IMR-90 (cell line): ENCODE measurements at places on chromosomes 7 and 10.

DNA sequence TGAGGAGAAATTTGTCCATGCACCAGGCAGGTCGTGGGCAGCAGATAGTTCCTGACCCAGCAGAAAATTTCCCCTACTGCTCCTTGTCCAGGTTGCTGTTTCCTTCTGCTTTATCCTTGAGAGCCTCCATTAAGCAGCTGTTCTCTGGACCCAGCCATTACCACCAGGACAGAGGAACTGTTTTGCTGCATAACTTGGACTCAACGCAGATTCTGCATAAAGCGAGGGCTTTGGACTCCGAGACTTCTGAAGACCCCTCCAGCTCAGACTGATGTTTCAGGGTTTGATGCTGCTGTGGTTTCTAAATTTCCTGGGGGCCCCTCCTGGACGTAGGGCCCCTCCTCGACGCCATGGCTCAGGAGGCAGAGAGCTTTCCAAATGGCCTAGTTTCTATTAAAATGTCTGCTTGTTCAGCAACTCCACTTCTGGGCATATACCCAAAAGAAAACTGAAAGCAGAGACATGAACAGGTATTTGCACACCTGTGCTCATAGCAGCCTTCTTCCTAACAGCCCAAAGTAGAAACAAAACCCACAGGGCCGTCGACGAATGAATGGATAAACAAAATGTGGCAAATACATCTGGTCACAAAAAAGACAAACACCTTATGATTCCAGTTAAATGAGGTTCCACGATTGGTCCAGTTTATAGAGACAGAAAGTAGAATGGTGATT is 28.3 kb upstream of the LMTK2 start:
- DNase-seq = no peak

- DNase-seq = no peak
Observed at GRCh38 chr10:80194373-80195045, 10.8 kb downstream of the ANXA11 start.

GRCh38 chr7:1552200-1552599 is 3.8 kb downstream of the TMEM184A start:
- no peak for DNase-seq

GRCh38 chr10:35792291-35792690 is 150.2 kb upstream of the FZD8 start:
- peak; percentile 24 for DNase-seq

- no peak for DNase-seq
Observed at GRCh38 chr7:118305671-118306070, 81.2 kb downstream of the ANKRD7 start.

- DNase-seq = peak; percentile 39
Observed at GRCh38 chr10:131885391-131886165, 15.2 kb upstream of the PPP2R2D start.

DNA sequence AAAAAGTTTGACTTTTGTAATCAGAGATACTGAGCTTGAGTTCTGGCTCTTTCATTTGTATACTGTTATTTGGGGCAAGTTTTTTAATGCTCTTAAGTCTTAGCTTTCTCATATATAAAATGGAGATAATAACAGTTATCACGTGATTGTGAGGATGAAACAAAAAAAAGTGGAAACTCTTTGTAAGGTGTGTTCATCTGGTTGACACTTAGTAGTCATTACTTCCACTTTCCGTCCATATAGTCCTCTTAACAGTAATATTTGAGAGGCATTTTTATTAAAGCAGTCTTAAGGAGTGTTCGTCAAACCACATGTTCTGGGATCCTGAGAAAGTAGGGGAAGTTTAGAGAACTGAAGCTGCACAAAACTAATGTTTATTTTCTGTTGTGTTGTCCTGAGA is 65.6 kb downstream of the PTEN start:
- no peak for DNase-seq

DNA sequence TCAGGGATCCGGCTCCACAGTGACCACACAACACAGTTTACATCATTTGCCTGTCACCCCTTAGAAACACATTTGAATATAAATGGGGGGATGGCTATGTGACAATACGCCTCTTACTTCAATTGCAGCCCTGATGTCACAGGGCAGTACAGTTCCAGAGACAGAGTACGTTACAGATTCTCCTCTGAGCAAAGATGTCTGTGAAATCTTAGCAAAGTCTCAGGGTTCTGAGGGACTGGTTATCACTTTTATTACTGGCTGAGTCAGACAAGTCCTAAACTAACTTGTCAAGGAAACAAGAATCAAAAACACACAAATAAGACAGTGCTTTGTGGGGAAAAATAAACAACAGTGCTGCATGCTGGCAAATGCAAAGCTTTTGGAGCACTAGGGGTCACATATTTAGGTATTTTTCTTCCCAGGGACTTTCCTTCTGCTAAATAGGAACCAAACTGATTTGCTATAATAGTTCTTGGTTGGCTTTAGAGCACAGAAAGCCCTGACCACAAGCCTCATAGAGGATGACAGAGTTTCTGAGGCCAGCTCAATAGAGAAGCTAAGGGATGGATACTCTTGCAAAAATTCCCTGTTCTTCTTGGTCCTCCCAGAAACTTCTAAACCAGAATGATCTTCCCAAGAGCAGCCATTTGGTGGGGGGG is 501.6 kb downstream of the GRID1 start:
- no peak for DNase-seq

DNA sequence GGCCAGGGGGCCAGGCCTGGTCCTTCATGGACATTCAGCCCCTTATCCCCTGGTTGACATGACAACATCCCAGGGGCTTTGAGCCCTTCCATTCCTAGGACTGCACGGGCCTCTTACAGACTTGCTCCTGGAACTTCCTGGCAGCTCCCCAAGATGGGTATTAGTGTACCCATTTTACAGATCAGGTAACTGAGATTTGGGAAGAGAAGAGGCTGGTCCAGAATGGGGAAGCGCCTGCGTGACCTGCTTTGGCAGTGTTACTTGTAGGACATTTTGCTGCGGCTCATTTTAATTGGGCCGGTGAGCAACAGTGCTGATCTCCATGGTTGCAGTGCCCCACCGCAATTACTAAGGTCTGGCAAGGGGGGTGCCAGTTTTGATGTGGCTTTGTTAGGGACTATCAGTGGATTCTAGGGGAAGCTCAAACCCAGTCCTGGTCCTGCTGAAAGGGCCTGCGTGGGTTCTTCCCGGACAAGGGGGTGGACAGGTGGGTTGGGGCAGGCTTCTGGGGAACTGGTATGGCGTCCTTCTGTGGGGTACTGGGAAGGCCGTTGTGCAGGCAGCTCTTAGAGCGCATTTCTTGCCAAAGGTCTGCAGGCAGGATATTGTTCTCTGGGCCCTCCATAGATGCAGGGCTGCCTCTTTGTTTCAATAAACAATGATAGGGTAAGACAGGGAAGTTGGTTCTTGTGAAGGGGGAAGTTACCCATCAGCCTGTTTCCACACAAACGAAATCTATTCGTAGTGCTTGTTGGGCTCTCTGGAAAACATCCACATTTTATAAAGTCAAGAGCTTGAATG is 137.6 kb downstream of the RGS10 start:
- no peak for DNase-seq

- DNase-seq = no peak
Observed at GRCh38 chr10:6215241-6215640, 12.5 kb downstream of the PFKFB3 start.

DNA sequence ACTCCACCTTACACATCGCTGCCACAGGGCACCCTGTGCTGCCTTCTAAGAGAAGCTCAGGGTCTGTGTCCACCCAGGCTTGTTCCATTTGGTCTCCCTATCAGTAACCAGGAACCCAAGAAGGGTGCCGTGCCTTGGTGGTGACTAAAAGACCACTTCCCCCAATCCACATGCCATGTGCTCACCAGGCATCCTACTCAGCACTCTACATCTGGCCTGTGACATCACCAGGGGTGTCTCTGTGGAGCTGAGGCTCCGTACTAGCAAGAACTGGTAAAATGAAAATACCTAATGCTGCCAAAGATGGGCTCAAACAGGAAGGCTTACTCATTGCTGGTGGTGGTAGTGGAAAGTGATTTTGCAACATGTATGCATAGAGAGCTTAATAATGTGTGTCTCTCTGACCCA is 19.0 kb upstream of the C10orf71 start:
- DNase-seq = peak; percentile 15

DNA sequence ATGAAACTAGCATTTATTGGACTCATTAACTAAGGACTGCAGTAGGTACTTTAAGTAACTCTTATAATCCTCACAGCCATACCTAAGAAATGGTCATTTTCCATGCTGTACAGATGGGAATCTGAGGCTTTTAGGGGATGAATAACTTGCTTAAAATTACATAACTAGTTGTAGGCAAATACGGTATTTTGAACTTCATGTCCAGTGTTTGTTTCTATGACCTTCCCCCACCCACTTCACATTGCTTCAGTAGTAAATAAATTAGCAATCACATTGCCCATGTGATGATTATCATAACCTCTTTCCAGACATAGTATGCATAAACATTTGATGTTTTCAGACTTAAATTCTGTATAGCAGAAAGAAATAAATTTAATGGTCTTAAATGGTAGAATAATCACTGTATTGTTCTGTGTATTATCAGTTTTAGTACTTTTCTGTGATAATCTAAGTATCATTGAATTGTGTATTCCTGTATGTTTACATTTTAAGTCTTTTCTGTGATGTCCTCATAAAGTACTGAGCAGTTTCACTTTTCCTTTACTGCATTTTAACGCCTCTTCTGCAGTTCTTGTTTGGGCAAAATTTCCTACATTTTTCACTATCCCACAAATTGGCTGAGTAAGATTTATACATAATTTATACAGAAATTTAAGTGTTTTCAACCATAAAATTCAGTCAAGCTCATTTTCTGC is 48.3 kb downstream of the ANKIB1 start:
- DNase-seq = peak; percentile 13

DNA sequence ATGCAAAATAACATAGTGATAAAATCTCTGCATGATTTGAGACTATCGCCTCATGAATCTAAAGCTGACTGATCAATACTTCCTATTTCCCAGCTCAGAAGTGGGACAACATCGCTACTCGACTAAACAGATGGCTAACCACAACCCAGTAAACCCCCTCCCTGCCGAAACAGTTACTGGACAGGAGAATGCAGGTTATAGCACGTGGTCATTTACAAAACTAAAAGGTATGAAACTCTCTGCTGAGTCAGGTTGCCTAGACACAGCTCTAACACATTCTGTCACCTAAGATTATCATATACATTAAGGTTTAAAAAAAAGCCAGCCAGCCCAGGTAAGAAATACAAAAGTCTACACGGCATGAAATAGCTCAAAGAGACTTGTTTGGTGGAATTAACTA is 64.0 kb downstream of the CTBP2 start:
- no peak for DNase-seq

GRCh38 chr10:86687750-86688149 is 19.4 kb downstream of the LDB3 start:
- peak; percentile 82 for DNase-seq

DNA sequence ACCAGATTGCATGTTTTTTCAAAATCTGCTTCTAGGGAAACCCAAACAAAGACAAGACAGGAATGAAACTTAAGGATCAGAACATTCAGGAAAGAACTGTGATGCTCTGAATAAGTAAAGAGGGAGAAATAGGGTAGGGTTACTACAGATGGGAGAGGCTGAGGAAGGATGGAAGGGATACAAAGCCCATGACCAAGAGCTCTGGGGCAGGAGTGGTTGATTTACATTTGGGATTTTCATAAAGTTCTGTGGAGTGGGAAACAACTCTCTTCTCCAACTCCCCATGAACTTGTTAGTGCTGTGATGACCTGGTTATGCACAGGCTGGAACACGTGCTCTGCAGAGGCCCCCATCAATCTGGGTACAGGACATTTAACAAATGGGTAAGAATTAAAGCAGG is 216.0 kb upstream of the KLF14 start:
- no peak for DNase-seq

GRCh38 chr7:102272075-102272916 is 14.4 kb upstream of the SH2B2 start:
- peak; percentile 81 for DNase-seq
